ENCODE measurements at places on chromosomes 16 and 17.

DNA sequence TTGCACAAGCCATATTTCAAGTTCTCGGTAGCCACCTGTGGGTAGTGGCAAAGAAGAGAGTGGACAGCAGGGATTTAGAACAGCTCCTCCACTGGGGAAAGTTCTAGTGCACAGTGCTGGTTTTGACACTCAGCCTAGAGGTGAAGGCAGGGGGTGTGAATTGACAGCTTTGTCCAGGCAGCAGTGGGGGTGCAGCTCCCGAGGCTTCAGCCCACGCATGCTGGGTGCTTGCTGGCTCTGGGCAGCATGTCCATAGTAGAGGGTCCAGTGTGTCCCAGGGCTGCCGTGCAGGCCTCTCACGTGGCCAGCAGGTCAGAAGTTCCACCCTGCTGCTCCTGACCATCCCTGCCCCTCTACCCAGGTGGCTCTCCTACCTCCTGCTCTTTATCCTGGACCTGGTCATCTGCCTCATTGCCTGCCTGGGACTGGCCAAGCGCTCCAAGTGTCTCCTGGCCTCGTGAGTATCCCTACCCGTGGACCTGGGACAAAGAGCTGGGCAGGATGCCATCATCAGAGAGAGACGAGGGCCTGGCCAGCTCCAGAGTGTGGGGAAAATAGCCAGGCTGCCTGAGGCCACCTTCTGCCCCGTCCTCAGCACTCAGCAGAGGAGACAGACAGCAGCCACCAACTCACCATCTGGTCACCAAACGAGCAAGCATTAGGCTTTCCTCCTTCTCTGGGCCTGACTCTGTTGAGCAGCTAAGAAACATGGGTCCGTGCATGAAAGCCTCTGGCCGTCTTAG is 29.8 kb downstream of the TTYH2 start:
- DNase-seq: no peak

DNA sequence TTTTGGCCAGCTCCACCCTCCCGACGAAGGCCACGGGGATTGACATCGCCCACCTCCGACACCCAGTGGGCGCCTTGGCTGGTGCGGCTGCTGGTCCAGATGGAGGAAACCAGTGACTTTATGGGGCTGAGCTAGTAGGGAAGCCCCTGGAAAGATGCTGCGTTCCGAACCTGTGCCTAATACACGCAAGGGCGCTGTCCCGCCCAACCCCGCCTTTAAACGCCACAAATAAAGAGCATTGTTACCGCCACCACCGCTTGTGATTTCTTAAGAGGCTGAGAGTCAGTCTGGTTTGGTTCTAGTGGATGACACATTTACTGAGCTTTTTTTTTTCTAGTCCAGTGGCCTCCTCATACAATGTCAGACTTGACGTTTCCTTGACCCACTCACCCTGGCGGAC is 107.9 kb downstream of the AATF start:
- no peak for DNase-seq

DNA sequence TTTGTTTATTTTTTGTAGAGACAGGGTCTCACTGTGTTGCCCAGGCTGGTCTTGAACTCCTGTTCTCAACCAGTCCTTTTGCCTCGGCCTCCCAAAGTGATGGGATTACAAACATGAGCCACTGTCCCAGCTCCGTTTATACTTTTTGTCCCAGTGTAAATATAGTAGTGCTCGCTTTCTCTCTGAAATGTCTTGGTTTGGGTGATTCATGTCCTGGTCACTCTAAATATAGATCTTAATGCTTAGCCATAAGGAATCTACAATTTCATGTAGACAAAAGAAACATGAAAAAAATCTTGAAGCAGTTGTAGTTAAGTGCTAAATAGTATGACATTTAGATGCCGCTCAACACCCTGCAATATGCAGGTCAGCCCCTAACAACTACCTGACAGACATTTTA is 126.9 kb downstream of the KATNIP start:
- no peak for DNase-seq

DNA sequence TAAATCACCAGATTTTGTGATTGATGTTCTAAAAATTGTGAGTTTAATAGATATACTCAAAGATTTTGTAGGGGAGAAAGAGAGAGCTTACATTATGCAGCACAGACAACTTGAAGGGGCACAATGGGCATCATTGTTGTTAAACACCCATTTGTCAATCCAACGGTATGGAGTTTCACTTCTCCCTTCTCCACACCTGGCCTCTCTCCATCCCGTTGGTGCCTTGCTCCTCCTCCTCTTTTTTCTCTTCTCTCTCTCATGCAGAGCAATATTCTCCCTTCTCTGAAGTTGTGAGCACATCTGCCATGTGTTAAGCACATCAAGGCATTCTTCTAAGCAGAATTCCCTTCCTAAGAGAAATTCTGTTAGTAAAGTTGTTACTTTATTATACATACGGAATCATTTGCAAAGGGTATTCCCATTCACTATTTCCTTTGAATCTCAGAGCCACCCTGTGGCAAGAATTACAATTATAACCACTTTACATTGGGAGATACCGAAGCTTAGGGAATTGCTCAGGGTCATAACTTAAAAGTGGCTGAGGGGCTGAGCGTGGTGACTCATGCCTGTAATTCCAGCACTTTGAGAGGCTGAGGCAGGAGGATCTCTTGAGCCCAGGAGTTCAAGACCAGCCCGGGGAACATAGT is 40.5 kb upstream of the SKAP1 start:
- DNase-seq: no peak

GRCh38 chr16:72108353-72109102 is 14.9 kb downstream of the DHX38 start:
- DNase-seq: no peak

DNA sequence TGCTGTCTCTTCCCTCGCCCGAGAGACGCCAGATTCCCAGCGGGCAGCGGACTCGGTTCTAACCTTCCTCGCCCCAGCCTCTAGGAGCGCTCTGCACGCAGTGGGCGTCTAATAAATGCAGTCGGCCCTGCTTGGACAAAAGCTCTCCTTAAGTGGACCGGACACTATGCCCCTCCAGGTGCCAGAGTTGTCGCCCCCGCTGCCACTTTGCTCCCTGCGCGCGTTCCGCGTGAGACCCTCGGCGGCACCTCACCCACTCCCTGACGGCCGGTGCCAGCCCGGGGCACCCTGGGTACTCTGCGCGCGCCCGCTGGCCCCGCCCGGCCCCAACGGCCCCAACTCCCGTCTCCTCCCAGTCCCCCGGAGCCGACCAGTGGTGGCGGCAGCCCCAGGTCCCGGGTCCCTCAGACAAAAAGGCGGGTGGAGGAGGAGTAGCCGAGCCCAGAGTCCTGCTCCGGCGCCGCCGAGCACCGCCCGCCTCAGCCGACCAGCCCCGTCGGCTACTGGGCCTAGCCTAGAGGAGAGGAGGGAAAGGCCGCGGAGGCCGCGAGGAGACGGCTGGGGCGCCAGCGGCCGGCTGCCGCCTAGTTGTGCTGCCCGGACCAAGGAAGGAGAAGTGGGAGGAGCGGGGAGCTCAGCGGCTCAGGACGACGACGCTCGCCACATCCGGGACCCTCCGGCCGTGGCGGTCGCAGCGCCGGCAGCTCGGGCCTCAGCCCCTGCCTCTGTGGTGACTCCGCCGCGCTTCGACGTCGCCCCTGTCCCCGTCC is 123.0 kb downstream of the GOSR1 start:
- DNase-seq: peak; percentile 60

- no peak for DNase-seq
These were observed 117.7 kb upstream of the ELAC2 start for GRCh38 chr17:13135506-13135905.

- peak; percentile 45 for DNase-seq
These were observed 154.2 kb downstream of the MRM1 start for GRCh38 chr17:36755586-36755985.

- DNase-seq: no peak
These were observed 45.1 kb downstream of the AHSP start for GRCh38 chr16:31572821-31573220.

- no peak for DNase-seq
These were observed 20.0 kb downstream of the CLUAP1 start for GRCh38 chr16:3520841-3521240.

DNA sequence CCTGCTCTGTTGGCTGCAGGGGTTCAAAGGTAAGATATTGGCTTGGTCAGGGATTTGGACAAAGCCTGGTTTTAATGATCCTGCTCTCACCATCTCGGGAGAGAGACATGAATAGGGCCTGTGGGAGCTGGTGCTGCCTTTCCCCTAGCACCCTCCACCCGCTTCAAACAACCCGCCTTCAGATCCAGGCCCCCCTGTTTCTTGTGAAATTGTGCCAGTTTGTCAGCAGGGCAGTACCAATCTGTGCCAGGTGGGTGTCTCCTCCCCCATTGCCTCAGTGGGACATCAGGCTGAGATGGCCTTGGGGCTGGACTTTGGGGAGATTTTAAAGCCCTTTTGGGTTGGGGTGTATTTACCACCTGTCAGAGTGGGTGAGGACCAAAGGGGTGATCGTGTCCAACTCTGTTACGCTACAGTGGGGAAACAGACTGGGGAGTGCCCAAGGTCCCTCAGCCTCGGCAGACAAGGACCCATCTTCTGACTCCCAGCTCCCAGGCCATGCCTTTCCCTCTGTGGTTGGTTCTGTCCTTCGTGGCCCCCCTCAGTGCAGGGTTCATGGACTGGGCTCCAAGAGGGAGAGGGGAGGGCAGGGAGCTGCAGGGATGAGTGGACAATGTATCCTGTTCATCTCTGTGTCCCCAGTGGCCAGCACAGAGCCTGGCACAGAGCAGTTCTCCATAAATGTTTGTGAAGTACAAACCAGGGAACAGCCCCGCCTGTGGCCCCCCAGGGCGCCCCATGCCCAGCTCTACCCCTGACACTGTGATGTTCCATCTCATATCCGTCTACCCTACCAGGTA is 3.3 kb downstream of the ARHGAP23 start:
- no peak for DNase-seq
